ENCODE measurements at places on chromosomes 1 and 21. TPM values are rescaled to one million over a fixed set of nuclear protein-coding genes. Genes with fewer than 3 reads are reported as not detected.

- DNase-seq = no peak
These were observed 301.7 kb upstream of the PROX1 start for GRCh38 chr1:213685992-213686582.

- peak; percentile 77 for DNase-seq
These were observed 18.3 kb upstream of the VAMP3 start for GRCh38 chr1:7752512-7753417.

GRCh38 chr1:9201401-9202239 lies 33.0 kb upstream of the H6PD start:
- DNase-seq = peak; percentile 66

DNA sequence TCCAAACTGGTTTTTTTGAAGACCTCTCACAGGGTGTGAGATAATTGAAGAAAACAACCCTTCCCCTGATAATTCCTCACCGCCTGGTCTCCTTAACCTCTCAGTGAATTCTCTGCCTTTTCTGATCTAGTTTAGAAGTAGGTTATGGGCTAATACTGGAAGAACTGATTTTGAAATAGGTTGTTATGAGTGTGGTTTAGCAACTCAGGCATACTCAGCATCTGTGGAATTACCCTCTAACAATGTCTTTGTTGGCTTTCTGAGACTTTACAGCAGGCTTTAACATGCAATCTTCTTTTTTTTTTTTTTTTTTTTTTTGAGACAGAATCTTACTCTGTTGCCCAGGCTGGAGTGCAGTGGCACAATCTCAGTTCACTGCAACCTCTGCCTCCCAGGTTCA lies 10.3 kb upstream of the PLD5 start:
- no peak for DNase-seq

DNA sequence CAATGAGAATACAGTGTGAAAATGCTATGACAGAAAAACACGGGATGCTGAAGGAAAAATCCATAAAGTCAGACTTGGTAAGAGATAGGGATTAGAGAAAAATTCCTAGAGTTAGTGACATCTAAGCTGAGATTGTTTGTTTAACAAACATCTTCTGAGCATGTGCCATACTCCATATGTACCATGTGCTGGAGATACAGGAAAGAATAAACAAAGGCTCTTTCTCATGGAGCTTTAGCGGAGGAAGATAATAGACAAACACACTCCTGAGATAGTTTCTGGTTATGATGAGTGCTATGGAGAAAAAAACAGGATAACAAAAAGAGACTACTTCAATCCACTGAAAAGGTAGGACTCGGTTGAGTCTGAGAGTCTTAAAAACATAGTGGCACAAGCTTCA lies 22.0 kb upstream of the AIM2 start:
- no peak for DNase-seq

DNA sequence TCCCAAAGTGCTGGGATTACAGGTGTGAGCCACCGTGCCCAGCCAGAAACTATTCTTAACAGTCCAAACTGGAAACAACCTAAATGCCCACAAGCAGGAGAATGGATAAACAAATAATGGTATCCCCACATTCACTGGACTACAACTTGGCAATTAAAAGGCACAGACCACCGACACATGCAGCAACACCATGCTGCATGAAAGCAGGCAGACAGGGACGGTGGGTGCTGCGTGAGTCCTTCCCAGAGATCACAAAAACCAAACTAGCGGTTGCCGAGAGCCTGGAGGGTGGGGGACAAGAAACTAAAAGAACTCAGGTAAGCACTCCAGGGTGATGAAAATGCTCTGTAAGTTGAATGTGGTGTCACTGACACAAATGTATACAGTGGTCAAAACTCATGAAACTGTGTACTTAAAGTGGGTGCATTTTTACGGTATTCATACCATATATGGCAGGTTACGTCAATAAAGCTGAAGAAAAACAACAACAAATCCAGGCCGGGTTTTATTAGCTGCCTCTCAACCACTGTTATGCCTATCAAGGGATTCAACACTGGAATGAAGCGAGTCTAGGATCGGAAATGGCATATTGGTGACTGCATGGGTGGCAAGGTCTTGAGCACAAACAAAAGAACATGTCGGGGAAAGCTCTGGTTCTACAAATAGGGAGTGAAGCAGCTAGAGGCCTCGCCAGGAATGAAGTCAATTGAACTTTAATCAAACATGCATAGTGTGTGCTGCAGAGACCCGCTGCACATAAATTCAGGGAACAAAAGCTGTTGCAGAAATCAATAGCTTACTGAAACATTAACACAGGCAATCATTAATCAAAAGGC lies 52.4 kb downstream of the SLC45A1 start:
- peak; percentile 77 for DNase-seq

DNA sequence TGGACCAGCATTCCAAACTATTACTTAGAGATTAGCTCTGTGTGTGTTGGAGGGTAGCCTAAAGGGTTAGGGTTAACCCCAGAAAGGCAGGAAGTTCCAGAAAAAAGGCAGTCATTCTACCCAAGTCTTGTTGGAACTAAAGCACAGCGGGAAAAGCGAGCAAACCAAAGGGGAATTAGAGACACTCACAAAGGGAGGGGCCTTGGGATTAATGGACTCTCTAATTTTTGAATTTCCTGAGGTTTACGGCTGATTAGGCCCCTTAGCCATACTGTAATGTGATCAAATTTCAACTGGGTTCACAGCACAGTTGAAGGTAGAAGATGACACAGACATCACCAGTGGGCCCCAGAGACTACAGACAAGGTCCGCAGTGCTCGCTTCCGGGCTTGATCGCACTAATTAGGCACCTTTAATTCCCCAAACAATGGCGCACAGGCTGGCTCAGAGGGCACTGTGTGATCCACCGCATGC lies 28.3 kb downstream of the CAPZB start:
- no peak for DNase-seq

GRCh38 chr1:8137481-8138244 lies 111.6 kb upstream of the ERRFI1 start:
- no peak for DNase-seq

The FOXD3 gene
- 1.3 TPM for total RNA-seq

The HES3 gene
- total RNA-seq = not detected

The LACTBL1 gene
- not detected for total RNA-seq

The TRIM67 gene
- 0.03 TPM for total RNA-seq
